ENCODE measurements at places on chromosomes 12 and 14.

- no peak for DNase-seq
These were observed 19.5 kb upstream of the GAS2L3 start for GRCh38 chr12:100553936-100554335.

GRCh38 chr12:110093631-110094311, 30.4 kb upstream of the IFT81 start:
- no peak for DNase-seq

DNA sequence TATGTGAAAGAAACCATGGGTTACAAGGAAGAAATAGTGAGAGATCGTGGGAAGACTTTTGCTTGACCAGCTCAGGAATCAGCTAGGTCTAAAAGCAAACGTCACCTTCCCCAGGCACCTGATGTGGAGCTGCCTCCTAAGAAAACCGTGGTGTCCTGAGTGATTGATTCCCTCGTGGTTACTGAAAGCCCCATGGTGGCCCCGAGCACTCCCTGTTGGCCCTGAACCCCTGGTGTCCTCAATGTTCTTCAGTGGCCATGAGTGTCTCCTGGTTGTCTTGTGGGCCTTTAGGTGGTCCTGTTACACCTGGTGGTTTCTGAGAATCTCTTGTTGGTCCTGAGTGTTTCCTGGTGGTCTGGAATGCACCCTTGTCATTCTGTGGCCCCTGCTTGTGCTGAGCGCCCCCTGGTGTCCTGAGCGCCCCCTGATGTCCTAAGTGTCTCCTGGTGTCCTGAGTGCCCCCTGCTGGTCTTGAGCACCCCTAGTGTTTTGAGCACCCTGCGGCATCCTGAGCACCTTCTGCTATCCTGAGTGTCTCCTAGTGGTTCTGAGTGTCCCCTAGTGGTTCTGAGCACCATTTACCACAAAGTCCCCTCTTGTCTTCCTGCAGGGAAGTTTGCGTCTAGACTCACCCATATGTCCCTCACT, 518.7 kb downstream of the TMEM121 start:
- DNase-seq, result peak; percentile 82

DNA sequence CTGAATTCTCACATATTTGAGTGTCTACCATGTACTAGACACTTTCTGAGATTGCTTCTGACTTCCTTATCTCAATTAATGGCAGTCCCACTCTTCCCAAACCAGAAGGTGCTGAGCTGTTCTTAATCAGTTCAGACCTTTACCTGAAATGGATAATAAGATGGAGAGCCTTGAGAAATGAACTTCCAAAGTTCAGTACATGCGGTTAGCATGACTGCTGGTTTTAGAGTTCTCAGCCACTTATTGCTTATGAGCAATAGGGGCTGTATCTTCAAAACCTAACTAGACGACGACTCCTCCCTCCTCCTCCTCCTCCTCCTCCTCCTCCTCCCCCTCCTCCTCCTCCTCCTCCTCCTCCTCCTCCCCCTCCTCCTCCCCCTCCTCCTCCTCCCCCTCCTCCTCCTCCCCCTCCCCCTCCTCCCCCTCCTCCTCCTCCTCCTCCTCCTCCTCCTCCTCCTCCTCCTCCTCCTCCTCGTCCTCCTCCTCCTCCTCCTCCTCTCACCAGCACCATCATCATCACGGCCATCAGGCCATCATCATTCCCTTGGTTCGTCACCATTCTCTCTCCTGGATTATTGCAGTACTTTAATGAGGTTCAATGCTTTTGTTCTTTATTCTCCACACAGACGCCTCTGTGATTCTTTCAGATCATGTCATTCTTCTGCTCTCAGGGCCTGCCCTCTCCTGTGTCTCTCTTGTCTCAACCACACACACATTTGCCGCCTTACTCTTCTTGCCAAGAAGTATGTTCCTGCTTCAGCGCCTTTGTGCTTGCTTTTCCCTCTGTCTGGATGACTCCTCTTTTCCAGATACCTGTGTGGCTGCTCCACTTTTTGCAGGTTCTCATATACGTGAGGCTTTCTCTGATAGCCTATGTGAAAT, 2.7 kb downstream of the PCNX1 start:
- DNase-seq, result no peak

DNA sequence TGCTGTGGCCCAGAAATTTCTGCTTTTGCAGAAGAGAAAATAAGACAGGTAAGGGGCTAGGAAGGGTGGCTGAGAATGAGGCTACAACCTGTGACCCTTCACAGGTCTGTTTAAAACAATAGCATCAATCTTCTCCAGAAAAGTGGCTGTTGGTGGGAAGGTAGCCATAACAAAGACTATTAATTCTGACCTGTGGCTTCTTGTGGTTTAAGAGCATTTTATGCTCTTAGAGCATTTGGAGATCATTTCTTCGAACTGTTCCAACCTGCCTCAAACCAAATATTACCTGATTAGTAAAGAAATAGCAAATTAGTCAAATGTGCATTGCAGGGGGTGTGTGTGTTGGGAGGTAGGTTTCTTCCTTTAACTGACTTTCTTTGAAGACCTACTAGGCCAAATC, 15.2 kb upstream of the TCP11L2 start:
- no peak for DNase-seq

- no peak for DNase-seq
These were observed 8.1 kb upstream of the NAA30 start for GRCh38 chr14:57382283-57382682.

GRCh38 chr14:51167587-51168214, 72.3 kb upstream of the TMX1 start:
- no peak for DNase-seq
